Testis (tissue), 5 donors: ENCODE measurements at places on chromosomes 13 and 19.

- DNase-seq: no peak
Measured at GRCh38 chr13:53127373-53127772, 98.8 kb downstream of the OLFM4 start.

DNA sequence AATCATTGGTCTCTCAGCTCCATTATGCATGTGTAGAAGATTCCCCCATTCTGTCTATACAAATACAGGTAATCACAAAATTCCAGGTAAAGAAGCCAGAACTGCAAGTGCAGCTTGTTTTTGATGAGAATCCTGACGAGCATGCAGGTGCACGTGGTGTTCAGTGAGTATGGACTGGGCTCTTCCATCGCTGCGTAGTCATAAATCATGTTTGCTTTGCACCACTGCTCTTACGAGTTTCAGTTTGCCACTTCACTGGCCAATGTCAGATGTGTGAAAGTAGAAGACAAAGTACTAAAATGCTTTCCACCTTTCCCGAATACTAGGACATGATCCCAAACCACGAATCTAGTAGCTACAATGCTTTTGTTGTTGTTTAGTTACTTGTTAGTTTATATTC lies 390.7 kb downstream of the LIG4 start:
- no peak for DNase-seq

- DNase-seq: no peak
Measured at GRCh38 chr19:55447421-55448174, 4.5 kb upstream of the SHISA7 start.

GRCh38 chr13:62613819-62614218 lies 1198.2 kb upstream of the PCDH20 start:
- no peak for DNase-seq

DNA sequence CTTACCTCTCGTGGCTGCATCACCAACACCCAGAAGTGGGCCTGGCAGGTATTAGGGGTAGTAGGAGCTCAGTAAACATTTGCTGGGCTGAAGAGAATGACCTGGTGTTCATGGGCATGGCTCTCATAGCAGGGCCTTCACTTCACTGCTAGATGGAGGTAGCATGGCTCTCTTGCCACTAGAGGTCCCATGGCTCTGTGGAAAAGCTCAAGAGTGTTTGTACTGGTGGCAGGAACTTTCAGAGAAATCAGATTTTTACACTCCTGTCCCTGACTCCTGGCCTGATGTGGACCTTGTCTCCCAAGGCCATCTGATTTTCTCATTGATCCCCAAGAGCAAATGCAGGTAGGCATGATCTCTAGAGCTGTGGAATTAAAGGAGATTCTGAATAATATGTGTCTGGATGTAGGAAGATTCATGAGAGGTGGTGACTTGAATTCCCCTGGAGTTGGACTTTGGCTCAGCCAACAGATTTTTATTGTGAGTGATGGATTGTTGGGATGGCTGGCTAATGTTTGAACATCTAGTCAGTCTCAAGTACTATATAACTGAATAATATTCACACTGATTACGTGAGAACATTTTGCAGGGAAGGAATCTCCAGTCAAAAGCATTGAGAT lies 5.7 kb downstream of the ZNF574 start:
- peak; percentile 32 for DNase-seq

- no peak for DNase-seq
Measured at GRCh38 chr19:15441317-15441716, 8.4 kb downstream of the WIZ start.

DNA sequence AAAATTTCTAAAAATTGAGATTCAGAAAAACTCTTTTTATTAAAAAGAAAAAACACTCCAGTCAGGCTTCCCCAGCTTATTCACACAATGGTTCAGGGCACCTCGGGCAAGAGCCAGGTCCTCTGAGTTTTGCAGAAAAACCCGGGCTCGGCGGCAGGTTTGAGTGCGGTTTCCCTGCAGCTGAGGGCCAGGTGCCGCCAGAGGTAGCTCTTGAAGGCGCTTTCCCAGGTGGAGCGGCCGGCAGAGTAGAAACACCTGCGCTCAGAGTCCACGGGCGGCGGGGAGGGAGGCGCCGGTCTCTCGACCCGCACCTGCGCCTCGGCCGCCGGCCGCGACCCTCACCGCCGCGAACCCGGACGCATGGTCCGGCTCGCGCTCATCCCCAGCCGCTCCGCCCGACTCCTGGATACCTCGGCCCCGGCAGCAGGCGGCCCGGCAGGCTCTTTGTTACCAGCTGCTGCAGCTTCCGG lies 444 bp downstream of the PROSER1 start:
- DNase-seq: no peak

DNA sequence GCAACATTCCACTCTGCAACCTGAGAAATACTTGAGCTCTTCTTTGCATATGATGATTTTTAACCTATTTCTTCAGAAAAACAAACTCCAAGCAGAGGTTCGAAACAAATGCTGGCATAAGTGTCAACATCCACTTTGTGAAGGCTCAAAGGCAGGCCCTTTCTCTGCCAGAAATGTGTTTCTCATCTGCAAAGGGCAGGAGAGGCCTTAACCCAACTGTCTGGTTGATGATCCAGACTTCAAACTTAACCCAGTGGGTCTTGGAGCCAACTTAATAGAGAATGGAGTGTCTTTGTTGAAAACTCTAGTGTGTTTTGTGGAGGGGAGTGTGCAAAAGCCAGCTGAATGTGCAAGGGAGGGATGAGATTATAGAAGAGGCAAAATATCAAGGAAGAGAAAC lies 28.3 kb upstream of the ZNF507 start:
- DNase-seq: no peak

DNA sequence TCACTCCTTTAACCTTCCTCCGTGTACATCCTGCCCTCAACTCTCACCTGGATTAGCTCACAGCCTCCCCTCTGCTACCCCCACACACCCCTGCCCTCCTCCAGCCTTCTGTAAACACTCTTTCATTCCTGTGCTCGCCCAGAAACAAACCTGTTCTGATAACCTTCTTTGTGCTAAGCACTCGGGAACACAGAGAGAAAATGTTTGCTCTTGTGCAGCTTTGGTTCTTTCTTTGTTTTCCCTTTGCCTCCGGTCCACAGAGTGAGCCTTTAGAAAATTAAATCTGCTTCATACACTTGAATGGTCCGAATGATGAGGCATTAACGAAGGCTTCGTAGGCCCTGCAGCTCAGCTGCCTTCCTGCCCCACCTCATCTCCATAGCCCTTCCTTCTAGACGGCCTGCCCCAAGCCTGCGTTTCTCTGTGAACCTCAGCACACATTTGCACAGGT lies 6.6 kb upstream of the ZDHHC20 start:
- no peak for DNase-seq

DNA sequence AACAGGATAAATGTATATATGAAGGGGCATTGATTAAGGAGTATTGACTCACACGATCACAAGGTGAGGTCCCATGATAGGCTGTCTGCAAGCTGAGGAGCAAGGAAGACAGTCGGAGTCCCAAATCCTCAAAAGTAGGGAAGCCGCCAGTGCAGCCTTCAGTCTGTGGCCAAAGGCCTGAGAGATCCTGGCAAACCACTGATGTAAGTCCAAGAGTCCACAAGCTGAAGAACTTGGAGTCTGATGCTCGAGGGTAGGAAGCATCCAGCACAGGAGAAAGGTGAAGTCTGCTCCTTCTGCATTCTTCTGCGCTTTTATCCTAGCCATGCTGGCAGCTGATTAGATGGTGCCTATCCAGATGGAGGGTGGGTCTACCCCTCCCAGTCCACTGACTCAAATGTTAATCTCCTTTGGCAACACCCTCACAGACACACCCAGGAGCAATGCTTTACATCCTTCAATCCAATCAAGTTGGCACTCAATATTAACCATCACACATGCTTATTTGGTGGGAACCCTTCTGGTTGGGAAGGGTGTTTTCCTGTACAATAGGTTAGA lies 55.1 kb downstream of the SLAIN1 start:
- no peak for DNase-seq

GRCh38 chr19:18978616-18979015 lies 37.6 kb upstream of the HOMER3 start:
- DNase-seq: no peak

DNA sequence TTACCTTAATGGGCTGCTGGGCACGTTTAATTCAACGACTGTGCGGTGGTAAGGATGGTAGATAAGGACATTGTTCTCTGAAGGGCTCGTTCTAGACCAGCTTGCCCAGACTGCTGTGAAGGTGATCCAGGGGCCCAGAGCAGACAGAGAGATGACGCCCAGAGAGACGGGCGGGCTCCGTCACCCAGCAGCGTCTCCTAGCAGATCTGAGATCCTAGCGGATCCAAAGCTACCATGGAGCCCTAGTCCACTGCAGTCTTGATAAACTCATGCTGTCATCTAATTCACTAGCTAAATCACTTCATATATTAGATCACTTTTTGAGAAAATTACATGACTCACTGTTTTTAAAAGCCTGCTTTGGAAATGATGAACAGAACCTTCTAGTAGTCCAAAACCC lies 21.5 kb downstream of the COL4A2 start:
- no peak for DNase-seq

DNA sequence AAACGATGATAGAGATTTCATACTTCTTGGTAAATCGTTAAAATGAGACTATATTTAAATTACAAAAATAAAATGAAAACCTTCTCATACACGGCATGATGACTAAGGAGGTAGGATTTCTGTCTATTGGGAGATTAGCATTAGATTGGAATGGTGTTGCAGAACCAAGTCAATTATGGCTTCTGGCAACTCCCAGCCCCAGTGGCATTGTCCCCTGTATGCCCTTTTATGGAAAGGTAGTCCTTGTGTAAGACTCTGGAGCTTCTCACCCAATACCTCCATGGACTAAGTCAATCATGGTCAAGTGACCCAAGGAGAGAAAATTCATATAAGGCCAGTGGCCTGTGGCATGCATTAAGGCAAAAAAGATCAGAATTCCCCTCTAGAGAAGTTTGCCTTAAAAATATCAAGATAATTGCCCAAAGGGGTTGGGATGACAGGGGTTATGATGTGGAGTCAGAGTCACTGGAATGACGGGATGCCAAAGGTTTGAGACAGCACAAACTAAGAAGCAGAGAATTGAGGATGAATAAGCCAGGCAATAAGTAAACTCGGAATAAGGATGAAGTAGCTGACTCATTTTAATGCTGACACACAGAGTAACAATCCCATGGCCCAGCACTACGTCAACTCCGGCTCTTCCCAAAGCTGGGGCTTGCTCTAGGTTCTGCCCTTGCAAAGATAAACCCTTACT lies 57.8 kb upstream of the POSTN start:
- DNase-seq: no peak

- no peak for DNase-seq
Measured at GRCh38 chr13:51771418-51772104, 32.4 kb downstream of the DHRS12 start.

GRCh38 chr19:19748249-19748938 lies 15.5 kb upstream of the ZNF14 start:
- no peak for DNase-seq

DNA sequence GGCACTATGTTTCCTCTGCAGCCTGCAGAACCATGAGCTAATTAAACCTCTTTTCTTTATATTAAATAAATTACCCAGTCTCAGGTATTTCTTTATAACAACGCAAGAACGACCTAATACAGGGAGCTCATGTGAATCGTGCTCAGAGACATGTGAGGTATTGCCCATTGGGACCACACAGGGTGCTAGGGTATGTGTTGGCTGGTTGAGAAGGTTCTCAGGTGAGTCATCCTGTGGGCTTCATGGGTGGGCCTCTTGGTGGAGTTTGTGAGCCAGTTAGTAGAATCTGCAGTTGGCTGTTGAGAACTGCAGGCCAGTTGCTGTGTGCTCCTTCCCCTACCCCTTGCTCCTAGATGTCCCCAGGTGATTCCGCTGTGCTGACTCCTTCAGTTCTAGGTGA lies 163.0 kb downstream of the HS6ST3 start:
- no peak for DNase-seq

- DNase-seq: no peak
Measured at GRCh38 chr19:57031106-57031505, 88.7 kb upstream of the USP29 start.

- DNase-seq: peak; percentile 59
Measured at GRCh38 chr19:38831142-38831605, 420 bp downstream of the ECH1 start.

DNA sequence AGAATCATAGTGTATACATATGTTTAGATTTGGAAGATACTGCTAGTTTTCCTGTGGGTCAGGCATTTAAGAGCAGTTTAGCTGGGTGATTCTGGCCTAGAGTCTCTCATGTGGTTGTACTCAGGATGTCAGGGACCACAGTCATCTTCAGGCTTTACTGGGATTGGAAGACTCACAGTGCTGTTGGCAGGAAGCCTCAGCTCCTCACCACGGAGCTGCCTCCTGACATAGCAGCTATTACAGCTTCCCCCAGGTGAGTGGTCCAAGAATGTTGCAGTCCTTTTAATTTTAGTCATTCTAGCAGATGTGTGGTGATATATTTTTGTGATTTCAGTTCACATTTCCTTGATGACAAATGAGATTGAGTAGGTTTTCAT lies 16.9 kb upstream of the GPR18 start:
- no peak for DNase-seq

DNA sequence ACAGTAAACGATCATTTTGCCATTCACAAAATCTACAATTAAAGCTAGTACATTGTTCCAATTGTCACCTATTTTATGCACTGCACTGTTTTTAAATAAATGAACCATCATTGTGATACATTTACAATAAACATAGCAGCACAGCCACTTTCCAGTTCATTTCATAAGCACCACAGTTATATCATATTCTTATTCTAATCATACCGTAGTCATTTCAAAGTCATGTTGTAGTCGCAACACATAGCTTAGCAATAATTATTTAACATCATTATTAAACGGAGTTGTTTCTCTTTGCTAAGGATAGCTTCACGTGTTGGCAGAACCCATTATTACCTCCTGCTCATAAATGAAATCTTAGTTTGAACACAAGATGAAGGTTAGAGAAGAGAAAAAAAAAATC lies 2.2 kb upstream of the PCDH9 start:
- DNase-seq: no peak

DNA sequence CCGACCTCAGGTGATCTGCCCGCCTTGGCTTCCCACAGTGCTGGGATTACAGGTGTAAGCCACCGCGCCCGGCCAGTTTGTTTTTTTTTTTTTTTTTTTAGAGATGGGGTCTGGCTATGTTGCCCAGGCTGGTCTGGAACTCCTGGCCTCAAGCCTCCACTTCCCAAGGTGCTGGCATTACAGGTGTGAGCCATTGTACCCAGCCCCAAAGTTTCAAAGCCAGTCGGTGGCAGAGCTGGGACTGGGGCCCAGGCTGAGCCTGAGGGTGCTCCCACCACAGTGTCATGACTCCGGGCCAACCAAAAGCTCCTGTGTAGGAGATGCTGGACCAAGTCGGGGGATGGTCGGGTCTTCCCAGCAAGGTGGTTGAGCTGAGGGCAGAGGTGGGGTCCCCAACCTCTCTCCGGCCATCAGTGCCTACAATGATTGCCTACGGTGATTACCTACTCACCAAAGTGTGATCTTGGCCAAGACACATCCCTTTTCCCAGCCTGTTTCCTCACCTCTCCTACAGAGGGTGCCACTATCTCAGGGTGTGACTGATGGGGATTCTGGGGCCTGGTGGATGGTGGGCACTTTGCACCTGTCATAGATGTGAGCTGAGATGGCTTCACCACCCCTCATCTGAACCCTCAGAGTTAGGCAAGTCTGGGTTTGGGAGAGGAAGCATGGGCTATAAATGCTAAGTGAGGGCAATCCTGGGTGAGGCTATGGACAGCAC lies 5.9 kb upstream of the SAMD1 start:
- DNase-seq: no peak

- DNase-seq: no peak
Measured at GRCh38 chr13:32135056-32135390, 103.4 kb downstream of the FRY start.

- DNase-seq: no peak
Measured at GRCh38 chr13:44120043-44120442, 240.3 kb downstream of the LACC1 start.

- no peak for DNase-seq
Measured at GRCh38 chr13:39406688-39407087, 196.3 kb downstream of the LHFPL6 start.

GRCh38 chr13:48679941-48680680 lies 26.4 kb downstream of the CYSLTR2 start:
- DNase-seq: no peak
